ENCODE measurements at places on chromosomes 4 and X.
A peak's percentile ranks its signal among the peaks of the same experiment; 100 is the strongest.

- H3K4me3 ChIP-seq, result no peak overlapping the region
- H3K36me3 ChIP-seq, result no peaks in the 10 kb centered on the region
- no peak for DNase-seq
- H3K4me1 ChIP-seq, result no peaks in the 10 kb centered on the region
- no peaks in the 10 kb centered on the region for H3K27me3 ChIP-seq
Observed at GRCh38 chrX:71225676-71226075, 2.7 kb downstream of the GJB1 start.

- peaks cover 17% of the 10 kb centered on the region for H3K4me1 ChIP-seq
- H3K27me3 ChIP-seq, result peaks cover 37% of the 10 kb centered on the region
- H3K36me3 ChIP-seq, result no peaks in the 10 kb centered on the region
- peak; percentile 30 for DNase-seq
- peak overlapping the region; percentile 85 for H3K27ac ChIP-seq
Observed at GRCh38 chr4:112818594-112818965, 181.6 kb downstream of the LARP7 start.

GRCh38 chrX:19876962-19877361, 10.4 kb downstream of the SH3KBP1 start:
- no peaks in the 10 kb centered on the region for H3K27me3 ChIP-seq
- peaks cover 62% of the 10 kb centered on the region for H3K4me1 ChIP-seq
- peaks cover 24% of the 10 kb centered on the region for H3K36me3 ChIP-seq

DNA sequence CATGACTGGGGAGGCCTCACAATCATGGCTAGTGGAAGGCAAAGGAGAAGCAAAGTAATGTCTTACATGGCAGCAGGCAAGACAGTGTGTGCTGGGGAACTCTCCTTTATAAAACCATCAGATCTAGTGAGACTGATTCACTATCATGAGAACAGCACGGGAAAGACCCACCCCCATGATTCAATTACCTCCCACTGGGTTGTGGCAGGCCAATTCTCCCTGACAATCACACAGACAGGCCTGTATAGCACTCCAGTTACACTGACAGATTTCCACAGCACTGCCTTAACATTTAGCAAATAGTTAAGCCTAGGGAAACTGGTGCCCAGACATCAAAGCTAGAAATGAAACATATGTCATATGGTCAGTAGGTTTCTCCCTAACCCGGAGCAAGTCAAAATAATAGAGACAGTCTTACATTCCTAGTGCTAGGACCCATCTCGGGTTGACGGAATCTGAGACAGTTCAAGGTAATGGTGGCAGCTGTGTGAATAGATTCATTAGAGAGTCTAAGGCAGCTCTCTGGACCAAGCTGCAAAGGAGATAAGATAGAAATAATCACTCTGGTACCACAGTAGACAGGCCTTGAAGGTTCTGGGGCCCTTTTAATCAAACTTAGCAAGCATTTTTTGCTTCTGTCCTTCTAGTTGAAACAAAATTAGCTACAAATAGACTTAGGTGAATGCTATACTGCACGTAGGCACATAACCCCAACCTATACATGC, 9.4 kb upstream of the HERC5 start:
- no peaks in the 10 kb centered on the region for H3K27me3 ChIP-seq
- no peak for DNase-seq
- no peak overlapping the region for H3K27ac ChIP-seq
- H3K36me3 ChIP-seq, result peaks cover 7% of the 10 kb centered on the region

Data from activated CD4-positive, alpha-beta T cell treated with anti-CD3 and anti-CD28 coated beads for 36 hours (primary cell).